ENCODE measurements at places on chromosomes 6 and 20. TPM values are rescaled to one million over a fixed set of nuclear protein-coding genes. Genes with fewer than 3 reads are reported as not detected.

GRCh38 chr20:62647521-62648317, 5.4 kb downstream of the SLCO4A1 start:
- no peak overlapping the region for H3K4me3 ChIP-seq
- DNase-seq: no peak
- peaks cover 11% of the 10 kb centered on the region for H3K27me3 ChIP-seq
- H3K36me3 ChIP-seq: no peaks in the 10 kb centered on the region

DNA sequence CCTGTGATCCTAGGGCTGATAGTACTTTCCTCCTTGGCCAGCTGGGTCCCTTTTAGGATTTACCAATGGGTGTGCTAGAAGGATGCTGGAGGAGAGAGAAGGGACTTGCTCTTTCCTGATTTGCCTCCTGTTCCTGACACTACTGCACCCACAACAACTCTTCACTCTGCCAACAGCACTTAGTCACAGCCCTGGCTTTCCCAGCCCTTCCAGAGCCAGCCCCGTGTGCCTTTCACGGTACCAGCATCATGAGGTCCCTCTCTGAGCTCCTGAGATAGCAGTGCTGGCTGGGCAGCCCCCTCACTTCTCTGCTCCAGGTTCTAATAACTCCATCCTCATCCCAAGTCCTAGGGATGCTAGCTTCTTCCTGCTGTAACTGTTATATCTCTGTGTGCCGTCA, 80.9 kb downstream of the DNAH8 start:
- H3K4me1 ChIP-seq: no peaks in the 10 kb centered on the region
- DNase-seq: no peak
- H3K36me3 ChIP-seq: no peaks in the 10 kb centered on the region

- no peaks in the 10 kb centered on the region for H3K36me3 ChIP-seq
- H3K4me1 ChIP-seq: peaks cover 44% of the 10 kb centered on the region
- peak overlapping the region; percentile 77 for H3K4me3 ChIP-seq
- H3K27me3 ChIP-seq: peaks cover 58% of the 10 kb centered on the region
Observed at GRCh38 chr6:6008648-6009421, 2.1 kb upstream of the NRN1 start.

GRCh38 chr6:100281471-100281901, 183.2 kb downstream of the SIM1 start:
- no peaks in the 10 kb centered on the region for H3K27me3 ChIP-seq
- peak overlapping the region; percentile 60 for H3K27ac ChIP-seq
- peak overlapping the region; percentile 50 for H3K4me3 ChIP-seq
- peak; percentile 74 for DNase-seq

- no peaks in the 10 kb centered on the region for H3K27me3 ChIP-seq
- H3K36me3 ChIP-seq: peaks cover 22% of the 10 kb centered on the region
- DNase-seq: peak; percentile 87
- peaks cover 36% of the 10 kb centered on the region for H3K4me1 ChIP-seq
- H3K4me3 ChIP-seq: no peak overlapping the region
Observed at GRCh38 chr6:89799756-89800155, 19.8 kb downstream of the MDN1 start.

- no peaks in the 10 kb centered on the region for H3K36me3 ChIP-seq
- DNase-seq: no peak
- no peak overlapping the region for H3K4me3 ChIP-seq
- H3K27ac ChIP-seq: no peak overlapping the region
Observed at GRCh38 chr20:6708010-6708409, 59.5 kb upstream of the BMP2 start.

- peaks cover 50% of the 10 kb centered on the region for H3K4me1 ChIP-seq
- no peaks in the 10 kb centered on the region for H3K36me3 ChIP-seq
- H3K4me3 ChIP-seq: no peak overlapping the region
- H3K27ac ChIP-seq: no peak overlapping the region
- H3K27me3 ChIP-seq: no peaks in the 10 kb centered on the region
Observed at GRCh38 chr20:53883098-53883911, 187.1 kb downstream of the BCAS1 start.

DNA sequence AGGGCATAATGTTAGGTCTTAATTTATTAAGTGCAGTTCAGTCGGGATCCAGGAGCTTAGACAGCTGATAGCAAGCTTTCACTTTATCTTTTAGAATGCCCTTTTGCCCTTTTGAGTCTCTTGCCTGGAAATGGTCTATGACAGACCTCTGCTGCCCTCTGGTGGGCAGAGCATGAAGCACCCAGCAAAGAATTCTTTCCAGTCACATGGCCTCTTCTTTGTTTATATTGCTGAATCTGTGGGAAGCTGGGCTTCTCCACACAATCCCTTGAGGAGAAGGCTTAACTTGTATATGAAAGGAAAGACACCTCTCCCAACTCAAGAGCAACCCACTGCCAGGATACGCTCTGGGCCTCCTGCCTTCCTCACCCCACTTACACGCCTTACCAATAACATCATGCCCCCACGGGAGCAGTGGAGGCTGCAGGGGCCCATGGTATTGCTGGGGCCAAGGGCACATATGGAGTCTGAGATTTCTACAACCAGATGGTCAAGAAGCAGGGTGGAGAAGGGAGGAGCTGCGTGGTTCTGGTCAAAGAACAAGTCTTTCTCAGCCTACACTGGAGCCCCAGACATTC, 20.4 kb downstream of the WFDC3 start:
- no peaks in the 10 kb centered on the region for H3K36me3 ChIP-seq
- peaks cover 16% of the 10 kb centered on the region for H3K4me1 ChIP-seq
- H3K27ac ChIP-seq: no peak overlapping the region

DNA sequence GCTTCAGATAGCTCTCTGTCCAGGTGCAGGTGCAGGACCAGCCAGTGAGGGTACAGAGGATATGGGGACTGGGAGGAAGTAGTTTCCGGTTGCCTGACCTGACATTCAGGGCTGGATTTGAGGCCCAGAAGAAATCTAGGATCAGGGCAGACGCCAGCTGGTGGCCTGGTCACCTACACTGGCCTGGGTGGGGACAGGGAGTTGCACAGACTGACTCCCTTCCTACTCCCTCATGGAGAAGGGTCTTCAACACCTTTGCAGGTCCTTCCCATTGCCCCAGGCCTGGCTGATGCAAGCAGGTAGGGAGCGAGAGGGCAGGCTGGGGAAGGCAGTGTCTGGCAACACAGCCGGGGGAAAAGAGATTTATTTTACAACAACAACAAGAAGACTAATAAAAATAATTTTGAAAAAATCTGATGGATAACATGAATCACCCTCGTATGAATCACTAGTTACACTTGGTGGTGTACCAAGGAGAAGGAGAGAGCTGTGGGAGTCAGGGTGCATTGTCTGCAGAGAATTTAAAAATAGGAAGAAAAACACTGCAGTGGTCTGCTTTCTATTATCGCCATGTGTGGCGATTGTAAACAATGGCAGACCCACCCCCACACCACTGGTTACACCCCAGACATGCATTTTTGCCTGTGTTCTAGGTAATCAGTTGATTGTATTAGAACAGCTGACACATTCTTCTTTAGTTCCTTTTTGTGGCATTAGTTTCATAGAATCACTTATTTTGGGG, 62.3 kb upstream of the SNX9 start:
- no peaks in the 10 kb centered on the region for H3K27me3 ChIP-seq
- peaks cover 25% of the 10 kb centered on the region for H3K4me1 ChIP-seq
- no peaks in the 10 kb centered on the region for H3K36me3 ChIP-seq
- no peak overlapping the region for H3K4me3 ChIP-seq
- no peak for DNase-seq

- H3K4me1 ChIP-seq: peaks cover 6% of the 10 kb centered on the region
- no peaks in the 10 kb centered on the region for H3K36me3 ChIP-seq
- H3K4me3 ChIP-seq: no peak overlapping the region
- no peak overlapping the region for H3K27ac ChIP-seq
- H3K27me3 ChIP-seq: no peaks in the 10 kb centered on the region
- DNase-seq: no peak
Observed at GRCh38 chr6:154969796-154970195, 25.3 kb upstream of the TIAM2 start.

GRCh38 chr6:134198093-134198492, 119.8 kb downstream of the SGK1 start:
- H3K36me3 ChIP-seq: no peaks in the 10 kb centered on the region
- no peak for DNase-seq
- H3K27me3 ChIP-seq: no peaks in the 10 kb centered on the region
- H3K4me1 ChIP-seq: peaks cover 11% of the 10 kb centered on the region
- H3K27ac ChIP-seq: no peak overlapping the region
- no peak overlapping the region for H3K4me3 ChIP-seq

Gene DACT2
- total RNA-seq: 7.3 TPM
